ENCODE measurements at places on chromosomes 3 and 15.

DNA sequence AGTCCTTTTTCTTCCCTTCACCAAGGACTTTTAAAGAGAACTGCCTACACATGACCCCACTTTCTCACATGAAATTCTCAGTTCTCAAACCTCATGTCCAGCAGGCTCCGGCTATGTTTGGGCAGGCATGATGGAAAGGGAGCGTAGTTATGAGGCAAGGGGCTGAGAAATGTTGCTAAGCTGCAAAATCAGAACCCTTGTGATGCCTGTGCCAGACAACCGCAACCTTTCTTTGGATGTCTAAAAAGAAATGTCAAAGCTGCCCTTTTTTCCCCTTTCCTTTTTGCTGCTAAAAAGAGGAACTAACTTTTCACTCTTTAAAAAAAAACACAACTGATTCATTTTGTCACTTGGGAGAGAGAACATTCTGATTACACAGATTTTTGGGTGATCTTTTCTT is 19.2 kb downstream of the GNB4 start:
- no peak for DNase-seq

- DNase-seq: no peak
Measured at GRCh38 chr3:78717041-78717440, 1050.8 kb downstream of the ROBO1 start.

DNA sequence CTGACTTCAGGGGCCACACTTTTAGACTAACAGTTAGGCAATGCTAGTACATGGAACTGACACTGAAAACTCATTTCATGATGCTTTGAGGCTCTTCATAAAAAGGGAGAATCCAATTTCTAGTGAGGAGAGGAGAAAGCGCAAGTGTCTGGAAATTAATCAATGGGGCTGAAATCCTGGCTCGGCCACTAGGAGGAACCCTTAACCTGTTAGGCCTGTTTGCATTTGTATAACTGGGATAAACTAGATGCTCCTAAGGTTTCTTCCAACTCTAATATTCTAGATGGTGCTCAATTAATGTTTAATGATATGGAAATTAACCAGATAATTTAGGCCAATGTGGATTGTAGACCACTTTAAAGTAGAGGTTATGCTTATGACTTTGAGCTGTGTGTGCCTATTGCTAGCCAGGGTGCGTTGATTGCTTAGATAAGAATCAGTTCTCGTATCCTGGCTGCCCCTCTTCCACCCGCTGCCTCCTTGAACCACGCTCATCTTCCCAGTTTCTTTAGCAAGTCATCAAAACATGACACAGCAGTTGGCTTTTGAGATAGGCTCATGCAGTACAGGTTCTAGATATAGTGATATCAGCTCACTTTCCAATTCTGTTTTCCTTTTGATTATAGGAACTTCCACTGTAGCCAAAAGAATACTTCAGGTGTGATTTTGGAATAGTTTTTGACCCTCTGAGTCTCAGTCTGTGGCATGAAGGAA is 16.8 kb upstream of the CRBN start:
- no peak for DNase-seq

DNA sequence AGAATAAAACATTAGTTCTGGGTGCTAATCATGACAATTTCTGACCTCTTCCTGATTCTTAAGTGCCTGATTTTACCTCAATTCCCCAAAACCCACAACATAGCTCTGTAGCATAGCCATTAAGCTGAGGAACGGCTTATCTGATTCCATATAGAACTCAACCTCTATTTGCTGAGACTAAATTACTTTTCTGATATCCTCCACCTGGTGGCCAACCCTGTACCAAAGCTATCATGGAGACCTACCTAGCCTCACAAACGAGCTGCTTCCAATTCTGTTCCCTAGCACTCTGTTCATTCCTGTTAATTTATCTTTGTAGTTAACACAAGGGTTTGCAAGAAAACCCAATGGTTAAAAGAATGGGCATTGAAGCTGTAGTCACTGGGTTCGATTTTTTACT is 245.2 kb downstream of the PLOD2 start:
- no peak for DNase-seq

- DNase-seq: no peak
Measured at GRCh38 chr15:94122516-94122915, 108.8 kb upstream of the MCTP2 start.

DNA sequence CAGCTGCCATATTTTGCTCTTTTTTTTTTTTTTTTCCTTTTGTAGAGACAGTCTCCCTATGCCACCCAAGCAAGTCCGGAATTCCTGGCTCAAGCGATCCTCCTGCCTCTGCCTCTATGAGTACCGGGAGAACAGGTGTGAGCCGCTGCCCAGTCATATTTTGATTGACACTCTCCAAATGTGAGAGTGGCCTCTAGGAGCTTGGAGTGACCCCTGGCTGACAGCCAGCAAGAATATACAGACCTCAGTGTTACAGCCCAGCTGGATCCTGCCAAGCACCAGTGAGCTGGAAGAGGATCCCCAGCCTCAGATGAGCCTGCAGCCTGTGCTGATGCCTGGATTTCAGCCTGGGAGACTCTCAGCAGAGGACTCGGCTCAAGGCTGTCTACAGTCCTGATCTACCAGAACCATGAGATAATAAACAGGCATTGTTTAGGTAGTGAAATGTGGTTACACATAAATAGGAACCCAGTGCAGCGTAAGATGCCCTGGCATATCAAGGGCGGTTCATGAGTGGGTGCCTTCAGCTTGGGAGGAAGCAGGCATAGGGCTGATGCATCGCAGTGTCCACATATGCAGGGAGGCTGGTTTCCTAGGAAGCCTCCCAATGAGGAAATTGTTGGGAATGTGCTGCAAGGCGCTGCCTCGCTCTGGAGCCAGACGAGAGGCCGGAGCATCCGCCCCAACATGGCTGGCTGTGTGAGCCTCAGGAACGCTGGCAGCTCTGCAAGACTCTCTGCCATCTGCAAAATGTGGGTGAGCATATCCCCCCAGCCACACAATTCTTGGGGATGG is 38.9 kb upstream of the ATP10A start:
- DNase-seq: no peak

DNA sequence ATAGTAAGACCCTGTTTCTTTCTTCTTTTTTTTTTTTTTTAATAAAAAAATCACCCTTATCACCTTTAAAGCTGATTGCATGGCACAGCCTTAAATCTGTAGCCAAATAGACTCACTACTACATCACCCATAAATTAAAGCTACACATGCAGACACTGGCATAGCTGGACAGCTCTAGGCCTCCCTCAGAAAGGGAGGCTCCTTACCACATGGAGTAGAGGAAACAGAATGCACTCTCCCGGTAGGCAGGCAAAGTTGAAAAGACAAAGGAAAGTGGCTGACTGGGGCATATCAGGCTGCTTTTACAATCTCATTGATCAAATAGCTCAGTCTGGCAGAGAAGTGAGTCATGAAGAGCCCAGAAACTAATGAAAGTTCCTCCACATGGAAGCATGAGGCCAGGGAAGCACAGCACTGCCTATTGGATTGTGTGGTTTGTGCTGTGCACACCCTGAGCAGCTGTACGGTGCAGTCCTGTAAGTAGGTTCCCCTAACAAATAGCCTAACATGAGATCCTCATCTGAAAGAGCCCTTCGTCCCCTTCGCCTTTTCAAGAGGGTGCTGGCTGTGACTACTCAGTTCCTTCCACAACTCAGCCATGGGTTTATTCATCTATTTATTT is 32.7 kb upstream of the FAM98B start:
- DNase-seq: no peak

DNA sequence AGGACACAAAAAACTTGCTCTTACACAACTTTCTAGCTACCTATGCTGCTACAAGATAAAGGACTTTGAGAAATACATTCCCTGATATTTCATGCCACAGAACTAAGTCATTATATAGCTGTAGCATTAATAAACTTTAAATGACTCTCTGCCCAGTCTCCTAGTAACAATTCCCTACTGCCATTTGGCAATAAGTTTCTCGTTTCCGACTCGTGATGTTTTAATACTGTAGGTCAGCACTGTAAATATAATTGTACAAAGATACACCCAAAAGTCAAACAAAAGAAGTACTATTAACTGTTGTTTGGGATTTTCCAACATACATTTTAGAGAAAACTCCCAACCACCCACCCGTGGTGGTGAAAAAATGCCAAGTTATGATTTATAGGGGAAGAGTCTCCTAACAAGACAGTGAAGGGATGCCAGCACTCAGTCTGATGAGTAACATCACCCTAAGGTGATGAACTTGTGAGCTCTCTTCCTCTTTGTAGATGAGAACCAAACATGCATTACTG is 132.2 kb downstream of the DUT start:
- no peak for DNase-seq

DNA sequence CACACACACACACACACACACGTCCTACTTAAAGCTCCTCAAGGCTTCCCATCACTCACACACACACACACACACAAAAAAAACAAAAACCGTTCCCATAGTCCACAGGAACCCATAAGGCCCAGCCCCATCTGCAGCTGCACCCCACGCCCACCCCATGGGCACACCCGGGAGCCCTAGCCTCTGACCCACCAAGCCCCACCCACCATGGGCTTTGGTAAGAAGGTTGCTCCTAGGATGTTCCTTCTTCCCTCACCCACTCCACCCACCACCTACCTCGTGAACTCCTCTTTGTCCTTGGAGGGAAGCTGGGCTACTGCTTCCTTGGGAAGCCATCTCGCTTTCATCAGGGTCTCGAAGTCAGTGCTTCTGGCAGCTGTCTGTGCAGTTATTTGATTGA is 115.1 kb downstream of the TPRA1 start:
- no peak for DNase-seq

DNA sequence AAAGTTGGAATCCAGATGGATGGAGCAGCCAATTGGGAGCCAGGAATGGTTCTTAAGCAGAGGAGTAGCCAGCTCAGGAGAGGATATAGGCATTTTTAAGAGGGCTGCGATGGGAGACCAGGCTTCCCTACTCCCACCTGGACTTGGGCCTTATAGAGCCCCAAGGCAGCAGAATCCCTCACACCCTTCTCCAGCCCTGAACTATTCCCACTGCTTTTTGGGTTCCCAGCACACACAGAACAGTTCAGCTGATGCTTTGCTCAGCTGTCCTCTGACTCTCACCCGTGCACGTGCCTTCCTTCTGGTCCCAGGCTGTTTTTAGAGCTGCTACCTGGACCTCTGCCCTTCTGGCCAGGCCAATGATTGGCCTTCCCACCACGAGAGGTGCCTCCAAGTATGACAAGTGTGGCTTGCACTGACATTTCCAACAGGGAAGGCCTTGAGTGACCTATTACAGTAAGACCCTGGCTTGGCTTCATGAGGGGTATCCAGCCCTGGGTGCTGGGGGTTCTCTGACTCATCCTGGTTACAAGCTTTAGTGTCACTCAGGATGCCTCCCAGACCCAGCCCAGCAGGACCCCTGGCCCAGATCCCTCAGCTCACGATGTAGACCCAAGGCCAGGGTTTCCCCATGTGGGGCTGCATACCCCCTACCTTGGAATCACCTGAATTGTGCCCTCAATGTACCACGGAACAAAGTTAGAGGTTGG is 25.2 kb downstream of the NOX5 start:
- DNase-seq: no peak

- DNase-seq: no peak
Measured at GRCh38 chr3:140816372-140817195, 125.1 kb upstream of the SLC25A36 start.

- peak; percentile 29 for DNase-seq
Measured at GRCh38 chr15:65862682-65863081, 6.6 kb upstream of the RAB11A start.

DNA sequence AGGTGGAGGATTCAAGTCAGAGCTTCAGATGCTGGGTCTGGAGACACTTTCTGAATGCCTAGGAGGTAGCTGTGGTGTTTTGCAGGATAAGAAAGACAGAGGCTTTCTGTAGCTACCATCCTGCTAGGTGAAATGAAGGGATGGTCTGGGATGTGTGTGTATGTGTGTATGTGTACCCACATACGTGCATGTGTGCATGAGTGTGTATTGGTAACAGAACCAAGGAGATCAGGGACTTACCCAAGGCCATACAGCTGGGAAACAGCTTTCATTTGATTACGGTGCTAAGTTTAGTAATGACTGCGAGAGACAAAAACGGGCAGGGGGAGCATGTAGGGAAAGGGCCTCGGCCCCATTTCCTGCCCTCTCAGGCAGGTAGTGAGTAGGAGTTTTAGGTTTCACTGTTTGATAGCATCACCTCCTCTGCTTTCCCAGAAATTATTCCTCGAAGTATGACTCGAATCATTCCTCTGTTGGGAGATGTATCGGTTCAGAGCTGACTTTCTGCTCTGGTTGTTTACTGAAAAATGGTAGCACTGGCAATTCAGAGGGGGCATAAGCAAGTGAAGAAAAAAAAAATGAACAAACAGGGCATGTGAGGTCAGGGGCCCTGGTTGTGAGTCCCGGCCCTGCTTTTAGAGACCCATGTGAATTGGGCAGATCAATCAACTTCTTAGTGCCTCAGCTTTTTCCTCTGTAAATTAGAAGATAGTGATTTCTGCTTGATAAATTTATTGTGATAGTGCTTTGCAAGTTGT is 130.7 kb downstream of the LPP start:
- DNase-seq: no peak

GRCh38 chr3:59540241-59540640 is 490.4 kb upstream of the CFAP20DC start:
- no peak for DNase-seq

DNA sequence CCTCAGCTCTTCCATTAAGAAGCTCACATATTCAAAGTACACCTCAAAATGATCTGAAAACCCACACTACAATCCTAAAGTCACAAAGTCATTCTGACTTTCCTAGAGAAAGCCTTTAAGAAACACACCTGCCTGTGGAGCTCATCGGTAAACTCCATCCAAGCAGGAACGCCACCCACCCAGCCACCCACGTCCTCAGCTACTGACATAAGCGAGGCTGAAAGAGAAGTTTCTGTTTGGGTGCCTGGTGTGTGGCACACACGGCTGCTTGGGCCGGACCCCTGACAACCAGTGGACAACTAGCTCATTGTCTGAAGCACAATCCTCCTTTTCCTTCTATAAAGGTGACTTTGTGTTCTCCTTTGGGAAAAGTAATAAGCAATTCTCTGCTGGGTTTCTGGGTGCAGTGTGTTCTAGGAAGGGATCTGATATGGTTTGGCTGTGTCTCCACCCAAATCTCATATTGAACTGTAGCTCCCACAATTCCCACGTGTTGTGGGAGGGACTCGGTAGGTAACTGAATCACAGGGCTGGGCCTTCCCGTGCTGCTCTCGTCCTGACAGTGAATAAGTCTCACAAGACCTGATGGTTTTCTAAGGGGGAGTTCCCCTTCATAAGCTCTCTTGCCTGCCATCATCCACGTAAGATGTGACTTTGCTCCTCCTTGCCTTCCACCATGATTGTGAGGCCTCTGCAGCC is 26.1 kb downstream of the FAM174B start:
- DNase-seq: no peak

DNA sequence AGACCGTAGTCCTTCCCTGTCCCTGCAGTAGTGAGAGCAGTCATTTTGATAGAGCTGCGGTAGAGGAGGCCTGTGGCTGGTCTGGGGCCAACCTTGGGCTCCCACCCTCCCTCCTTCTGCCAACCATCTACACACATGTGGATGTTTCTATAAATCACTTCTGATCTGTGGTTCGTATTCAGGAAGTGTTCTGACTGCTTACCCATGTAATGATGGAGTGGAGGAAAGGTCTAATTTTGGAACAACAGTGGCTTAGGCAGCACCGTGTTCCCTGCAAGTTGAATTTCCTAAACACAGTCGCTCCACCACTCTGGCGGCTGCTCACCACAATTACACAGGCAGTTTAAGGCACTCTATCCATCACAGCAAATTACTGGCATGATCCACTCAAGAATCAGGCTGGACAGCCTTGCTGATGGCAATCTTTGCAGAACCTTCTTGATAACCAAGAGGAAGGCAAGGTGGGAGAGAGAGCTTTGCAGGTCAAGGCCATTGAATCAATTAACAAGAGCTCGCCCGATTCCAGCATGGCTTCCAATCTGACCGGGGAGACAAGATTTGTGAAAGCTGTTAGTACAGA is 104.7 kb upstream of the VEPH1 start:
- DNase-seq: no peak

- no peak for DNase-seq
Measured at GRCh38 chr15:90268415-90268814, 2.9 kb downstream of the NGRN start.
